ENCODE measurements at places on chromosomes 7 and 10.

- no peak for DNase-seq
Measured at GRCh38 chr7:94658826-94659225, 2.9 kb upstream of the SGCE start.

GRCh38 chr10:108392286-108392685, 1227.8 kb upstream of the SORCS1 start:
- no peak for DNase-seq

DNA sequence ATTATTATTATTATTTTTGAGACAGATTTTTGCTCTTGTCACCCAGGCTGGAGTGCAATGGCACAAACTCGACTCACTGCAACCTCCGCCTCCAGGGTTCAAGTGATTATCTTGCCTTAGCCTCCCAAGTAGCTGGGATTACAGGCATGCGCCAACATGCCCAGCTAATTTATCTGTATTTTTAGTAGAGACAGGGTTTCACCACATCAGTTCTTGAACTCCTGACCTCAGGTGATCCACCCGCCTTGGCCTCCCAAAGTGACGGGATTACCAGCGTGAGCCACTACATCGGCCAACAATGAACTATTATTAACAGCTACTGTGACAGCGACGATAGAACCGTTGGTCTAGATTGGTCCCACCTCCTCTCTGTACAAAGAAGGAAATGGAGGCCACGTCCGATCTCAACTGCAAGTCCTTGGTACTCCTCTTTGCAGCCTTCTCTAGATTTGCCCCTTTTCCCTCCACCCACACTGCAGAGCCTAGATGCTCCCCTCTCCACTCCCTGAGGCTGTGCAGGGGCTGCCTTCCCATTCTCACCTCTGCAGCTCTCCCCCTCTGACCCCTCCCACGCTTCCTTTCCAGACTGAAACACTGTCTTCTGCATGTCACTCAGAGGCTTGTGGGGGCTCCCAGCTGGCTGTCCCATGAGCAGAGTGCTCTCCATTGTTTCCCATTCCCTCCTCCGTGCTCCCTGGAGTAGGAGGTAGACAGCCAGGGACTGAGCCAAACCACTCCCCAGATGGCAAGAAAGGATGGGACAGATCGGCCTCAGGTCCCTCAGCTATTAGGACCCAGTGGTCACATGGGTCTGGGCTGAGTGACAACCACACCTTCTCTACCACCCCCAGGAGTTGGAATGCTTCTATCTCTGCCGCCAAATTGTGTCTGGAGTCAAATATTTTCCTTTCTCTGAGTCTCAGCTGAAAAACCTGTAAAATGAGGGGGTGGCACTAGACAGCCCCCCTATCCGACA, 2.3 kb downstream of the LOXL4 start:
- DNase-seq = no peak

DNA sequence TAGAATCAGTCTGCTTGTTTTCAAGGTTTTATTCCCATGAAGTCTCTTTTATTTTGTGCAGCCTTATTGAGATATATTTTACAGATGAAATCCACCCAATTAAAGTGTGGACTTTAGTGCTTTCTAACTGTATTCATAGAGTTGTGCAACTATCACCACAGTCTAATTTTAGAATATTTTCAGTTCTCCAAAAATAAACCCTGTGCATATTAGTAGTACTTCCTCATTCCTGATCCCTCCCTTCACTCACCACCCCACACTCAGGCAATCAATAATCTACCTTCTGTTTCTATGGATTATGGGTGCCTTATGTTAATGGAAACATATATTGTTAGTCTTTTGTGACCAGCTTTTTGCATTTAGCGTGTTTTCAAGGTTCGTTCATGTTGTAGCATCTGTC, 185.7 kb upstream of the TMEM72 start:
- DNase-seq = peak; percentile 51

DNA sequence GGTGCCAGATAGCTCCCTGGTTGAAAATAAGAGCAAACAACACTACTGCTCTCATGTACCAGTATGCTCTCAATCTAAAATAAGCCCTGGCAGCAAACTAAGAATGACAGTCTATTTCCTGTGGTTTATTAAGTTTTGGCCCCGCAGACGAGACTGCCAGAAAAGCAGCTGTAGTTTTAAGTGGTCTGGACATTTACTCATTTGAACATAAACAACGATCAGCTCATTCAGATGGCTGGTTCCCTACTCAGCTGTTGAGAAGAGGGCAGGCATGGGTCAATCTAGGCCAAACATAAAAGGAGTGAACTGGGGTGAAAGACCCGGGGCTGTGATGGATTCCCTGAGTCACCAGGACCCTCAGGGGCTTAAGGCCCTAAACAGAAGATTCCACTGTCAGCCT, 4.5 kb downstream of the TRIL start:
- no peak for DNase-seq

- DNase-seq = no peak
Measured at GRCh38 chr7:157291404-157292080, 45.3 kb upstream of the DNAJB6 start.

Data from pons (tissue), 1 donor.